ENCODE measurements at places on chromosomes 11 and 22.
A peak's percentile ranks its signal among the peaks of the same experiment; 100 is the strongest.

DNA sequence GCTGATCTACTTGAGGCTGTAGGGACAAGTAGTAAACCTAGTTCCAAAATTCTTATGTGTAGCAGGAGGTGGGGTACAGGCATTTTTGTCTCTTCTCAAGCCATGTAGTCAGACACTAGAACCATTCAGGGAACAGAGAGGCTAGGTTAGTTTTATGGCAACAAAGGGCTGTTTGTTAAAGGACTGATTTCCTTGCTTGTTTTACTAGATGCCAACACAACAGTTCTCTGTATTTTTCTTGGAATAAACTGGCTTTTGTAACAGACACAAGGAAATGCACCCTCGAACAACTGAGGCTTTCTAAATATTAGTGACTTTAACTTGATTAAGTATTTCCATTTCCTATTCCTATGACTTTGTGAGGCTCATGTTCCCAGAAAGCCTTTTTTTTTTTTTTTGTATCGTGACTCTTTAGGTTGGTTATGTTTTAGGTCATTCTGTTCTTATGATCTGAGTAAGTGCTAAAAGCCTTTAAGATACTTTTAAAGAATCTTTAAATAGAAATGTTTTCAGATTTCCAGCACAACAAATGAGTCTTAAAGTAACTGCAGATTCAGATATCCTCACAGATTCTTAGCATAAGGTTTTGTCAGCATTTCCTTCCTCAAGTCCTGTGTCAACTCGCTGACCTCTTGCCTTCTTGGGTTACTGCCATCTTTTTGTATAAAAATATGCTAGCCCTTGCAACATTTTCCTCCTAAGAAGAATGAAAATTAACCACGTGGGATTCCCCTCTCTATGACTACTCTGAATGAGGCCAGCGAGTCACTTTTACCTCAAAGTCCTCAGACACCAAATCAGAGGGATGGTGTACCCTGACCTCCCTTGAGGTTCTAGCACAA, 92.5 kb downstream of the CCDC83 start:
- no peak for DNase-seq
- H3K36me3 ChIP-seq: no peaks in the 10 kb centered on the region
- H3K4me3 ChIP-seq: no peak overlapping the region
- peaks cover 21% of the 10 kb centered on the region for H3K4me1 ChIP-seq

DNA sequence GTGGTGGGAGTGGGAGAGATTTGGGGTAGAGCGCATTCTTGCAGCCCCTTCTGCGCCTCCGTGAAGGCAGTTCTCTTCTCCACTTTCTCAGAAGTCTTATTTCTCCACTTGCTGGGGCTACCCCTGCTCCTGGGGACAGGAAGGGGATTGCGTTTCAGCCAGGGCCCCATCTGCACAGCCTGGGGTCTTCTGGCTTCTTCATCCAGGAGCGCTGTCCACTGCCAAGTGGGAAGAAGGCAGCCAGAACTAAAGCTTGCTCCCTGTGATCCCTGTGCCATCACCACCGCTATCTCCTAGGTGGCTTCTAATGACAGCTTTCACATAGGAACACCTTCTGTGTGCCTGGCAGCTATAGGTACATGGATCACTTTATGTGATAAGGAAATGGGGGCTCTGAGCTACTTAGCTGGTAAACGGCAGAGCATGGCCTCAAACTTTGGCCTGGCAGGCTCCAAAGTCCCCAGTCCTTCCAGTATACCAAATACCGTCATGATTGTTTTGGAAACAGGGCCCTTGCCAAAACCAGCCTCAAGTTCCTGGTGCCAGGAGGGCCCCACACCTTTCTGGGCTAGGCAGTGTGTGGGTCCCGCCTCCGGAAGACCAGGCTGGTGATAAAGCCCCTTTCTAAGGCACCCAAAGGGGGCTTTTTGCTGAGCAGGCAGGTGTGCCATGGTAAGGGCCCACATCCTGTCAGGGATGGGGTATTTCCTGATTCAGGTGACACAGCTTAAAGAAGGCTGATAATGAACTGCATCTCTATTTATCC, 60.4 kb upstream of the PAX6 start:
- H3K27me3 ChIP-seq: no peaks in the 10 kb centered on the region
- H3K36me3 ChIP-seq: no peaks in the 10 kb centered on the region
- no peaks in the 10 kb centered on the region for H3K4me1 ChIP-seq
- H3K4me3 ChIP-seq: no peak overlapping the region
- no peak for DNase-seq
- H3K27ac ChIP-seq: no peak overlapping the region

DNA sequence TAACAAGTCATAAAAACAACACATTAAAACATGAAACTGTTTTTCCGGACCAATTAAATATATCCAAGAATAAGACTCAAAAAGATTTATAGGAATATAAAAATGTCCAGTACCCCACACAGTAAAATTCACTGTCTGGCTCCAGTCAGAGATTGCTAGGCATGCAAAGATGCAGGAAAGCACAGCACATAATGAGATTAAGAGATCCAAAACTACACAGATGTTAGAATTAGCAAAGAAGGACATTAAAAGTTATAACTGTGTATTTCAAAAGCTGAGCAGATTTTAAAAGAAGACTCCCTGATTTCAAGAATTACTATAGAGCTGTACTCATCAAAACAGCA, 13.6 kb downstream of the LRRC75B start:
- H3K4me1 ChIP-seq: peaks cover 51% of the 10 kb centered on the region
- H3K27me3 ChIP-seq: no peaks in the 10 kb centered on the region
- no peaks in the 10 kb centered on the region for H3K36me3 ChIP-seq
- peak overlapping the region; percentile 1 for H3K27ac ChIP-seq
- no peak overlapping the region for H3K4me3 ChIP-seq
- DNase-seq: no peak

GRCh38 chr22:45702981-45703380, 31.3 kb downstream of the ATXN10 start:
- H3K36me3 ChIP-seq: no peaks in the 10 kb centered on the region
- no peak for DNase-seq
- no peaks in the 10 kb centered on the region for H3K4me1 ChIP-seq
- H3K4me3 ChIP-seq: no peak overlapping the region
- H3K27ac ChIP-seq: no peak overlapping the region

GRCh38 chr22:50299785-50300619, 7.4 kb downstream of the PLXNB2 start:
- H3K4me1 ChIP-seq: peaks cover 99% of the 10 kb centered on the region
- no peaks in the 10 kb centered on the region for H3K36me3 ChIP-seq
- peak overlapping the region; percentile 46 for H3K4me3 ChIP-seq
- no peak for DNase-seq
- peak overlapping the region; percentile 90 for H3K27ac ChIP-seq
- H3K27me3 ChIP-seq: no peaks in the 10 kb centered on the region

GRCh38 chr22:19753090-19753842, 7.3 kb upstream of the TBX1 start:
- H3K27me3 ChIP-seq: peaks cover 9% of the 10 kb centered on the region
- no peaks in the 10 kb centered on the region for H3K36me3 ChIP-seq
- H3K4me1 ChIP-seq: peaks cover 29% of the 10 kb centered on the region
- no peak overlapping the region for H3K27ac ChIP-seq
- H3K4me3 ChIP-seq: no peak overlapping the region

GRCh38 chr11:11985954-11986949, 22.2 kb downstream of the DKK3 start:
- H3K4me3 ChIP-seq: no peak overlapping the region
- no peak for DNase-seq
- peak overlapping the region; percentile 2 for H3K27ac ChIP-seq
- no peaks in the 10 kb centered on the region for H3K36me3 ChIP-seq
- no peaks in the 10 kb centered on the region for H3K27me3 ChIP-seq

DNA sequence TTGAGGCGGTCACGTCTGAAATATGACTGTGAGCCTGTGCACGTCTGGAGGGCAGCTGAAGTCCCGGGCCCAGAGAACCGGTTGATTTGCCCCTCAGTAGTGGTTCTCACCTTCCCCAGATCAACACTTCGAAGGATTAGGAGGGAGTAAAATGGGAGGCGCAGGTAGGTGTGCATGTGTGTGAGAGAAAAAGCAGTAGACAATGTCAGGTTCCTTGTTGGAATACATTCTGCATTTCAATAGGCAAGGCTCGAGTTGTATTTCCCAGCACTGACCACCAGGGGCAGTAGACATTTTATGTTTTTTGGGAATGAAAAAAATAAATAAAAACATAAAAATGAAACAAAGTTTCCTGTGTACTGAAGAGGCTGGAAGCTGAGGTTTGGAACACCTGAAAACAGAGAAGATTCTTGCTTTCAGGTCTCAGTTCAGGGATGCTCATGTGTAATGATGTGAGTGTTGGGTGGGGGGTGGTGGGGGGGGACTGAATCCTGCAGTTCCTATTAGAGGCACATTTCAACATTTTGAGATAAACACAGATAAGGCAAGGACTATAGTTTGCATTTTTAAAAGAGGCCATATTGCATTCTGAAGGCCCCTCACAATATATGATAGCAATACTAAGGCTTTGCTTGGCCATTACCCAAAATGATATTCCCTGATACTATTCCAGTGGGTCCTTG, 333.9 kb downstream of the CADM1 start:
- DNase-seq: no peak
- H3K27ac ChIP-seq: no peak overlapping the region
- no peaks in the 10 kb centered on the region for H3K27me3 ChIP-seq
- H3K36me3 ChIP-seq: no peaks in the 10 kb centered on the region
- H3K4me3 ChIP-seq: no peak overlapping the region

GRCh38 chr11:71103266-71103665, 149.1 kb downstream of the SHANK2 start:
- no peaks in the 10 kb centered on the region for H3K4me1 ChIP-seq
- no peak overlapping the region for H3K4me3 ChIP-seq
- H3K27me3 ChIP-seq: no peaks in the 10 kb centered on the region
- H3K36me3 ChIP-seq: no peaks in the 10 kb centered on the region

DNA sequence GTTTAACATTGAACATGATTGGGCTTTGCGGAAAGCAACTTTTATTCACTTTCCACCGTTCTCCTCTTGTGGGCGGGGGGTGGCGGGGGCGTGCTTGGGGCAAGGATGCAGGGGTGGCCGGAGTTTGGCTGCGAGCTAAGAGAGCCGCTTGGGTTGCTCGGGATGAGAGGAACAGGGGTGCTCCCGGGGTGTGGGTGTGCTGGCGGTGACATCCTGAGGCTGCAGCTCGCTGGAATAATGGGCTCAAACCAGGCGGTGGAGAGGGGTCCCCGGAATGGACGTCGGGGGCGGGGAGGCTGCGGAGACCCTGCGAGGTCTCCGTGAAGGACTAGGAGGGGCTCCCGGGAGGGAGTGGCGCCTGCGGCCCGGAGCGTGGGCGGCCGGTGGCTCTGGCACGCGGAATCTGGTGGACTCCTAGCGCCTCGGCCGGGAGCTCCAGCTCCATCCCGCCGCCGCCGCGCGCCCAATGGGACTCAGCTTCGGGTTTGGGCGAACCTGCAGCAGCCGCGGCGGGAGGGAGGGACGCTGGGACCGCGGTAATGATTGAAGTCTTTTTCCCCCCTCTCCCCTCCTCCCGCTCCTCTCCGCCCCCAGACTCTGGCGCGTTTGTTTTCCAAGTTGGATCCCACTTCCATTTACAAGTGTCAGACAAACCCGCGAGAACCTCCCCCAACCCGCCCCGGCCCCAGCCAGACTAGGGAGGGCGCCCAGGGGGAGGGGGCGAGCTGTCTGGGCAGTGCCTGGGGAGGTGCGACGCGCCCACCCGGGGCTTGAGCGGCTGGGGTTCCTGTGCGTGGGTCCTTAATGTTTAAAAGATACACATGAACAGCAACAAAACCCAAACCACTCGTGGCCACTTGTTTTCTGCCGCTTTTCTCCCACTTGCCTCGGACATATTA, 2.0 kb downstream of the FAT3 start:
- peaks cover 24% of the 10 kb centered on the region for H3K4me1 ChIP-seq
- DNase-seq: no peak
- H3K27ac ChIP-seq: peak overlapping the region; percentile 33
- no peaks in the 10 kb centered on the region for H3K27me3 ChIP-seq

DNA sequence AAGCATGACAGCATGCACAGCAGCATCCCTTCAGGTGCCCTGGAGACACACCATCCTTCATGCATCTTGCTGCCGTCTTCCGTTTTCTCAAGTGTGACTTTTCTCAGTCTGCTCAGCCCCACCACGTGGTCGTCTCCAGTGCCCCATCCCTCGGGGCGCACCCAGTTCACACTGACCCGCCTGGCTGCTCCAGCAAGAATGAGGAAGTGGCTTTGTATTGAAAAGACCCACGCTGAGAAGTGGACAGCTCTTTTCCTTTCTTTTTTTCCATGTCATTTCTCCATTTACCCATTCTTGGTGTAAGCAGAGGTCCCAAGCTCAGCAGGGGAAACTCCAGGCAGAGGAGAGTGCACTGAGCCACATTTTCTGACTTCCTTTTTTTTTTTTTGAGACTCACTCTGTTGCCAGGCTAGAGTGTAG, 14.5 kb downstream of the SERPINH1 start:
- H3K27me3 ChIP-seq: no peaks in the 10 kb centered on the region
- H3K4me3 ChIP-seq: no peak overlapping the region

DNA sequence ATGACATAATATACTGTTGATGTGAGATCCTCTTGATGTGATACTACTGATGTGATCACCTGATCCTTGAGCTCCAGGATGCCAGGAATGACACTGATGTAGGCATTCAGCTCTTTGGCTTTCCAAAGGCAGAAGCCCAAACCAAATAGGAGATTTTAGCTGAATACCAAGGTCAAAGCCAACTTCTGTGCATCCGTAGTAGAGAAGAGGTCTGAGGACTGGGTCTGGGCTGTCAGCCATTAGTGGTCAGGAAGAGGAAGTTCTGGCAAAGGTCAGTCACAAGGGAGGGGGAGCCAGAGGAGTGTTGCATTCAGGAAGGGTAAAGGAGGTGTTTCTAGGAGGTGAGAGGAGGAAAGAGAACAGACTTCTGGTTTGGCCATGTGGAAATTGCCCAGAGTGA, 53.4 kb upstream of the PARVG start:
- H3K27me3 ChIP-seq: no peaks in the 10 kb centered on the region
- no peaks in the 10 kb centered on the region for H3K36me3 ChIP-seq
- peaks cover 13% of the 10 kb centered on the region for H3K4me1 ChIP-seq
- no peak for DNase-seq

GRCh38 chr22:47565607-47566006, 803.2 kb downstream of the TBC1D22A start:
- H3K4me1 ChIP-seq: no peaks in the 10 kb centered on the region
- DNase-seq: peak; percentile 54
- H3K4me3 ChIP-seq: no peak overlapping the region
- H3K27ac ChIP-seq: no peak overlapping the region

DNA sequence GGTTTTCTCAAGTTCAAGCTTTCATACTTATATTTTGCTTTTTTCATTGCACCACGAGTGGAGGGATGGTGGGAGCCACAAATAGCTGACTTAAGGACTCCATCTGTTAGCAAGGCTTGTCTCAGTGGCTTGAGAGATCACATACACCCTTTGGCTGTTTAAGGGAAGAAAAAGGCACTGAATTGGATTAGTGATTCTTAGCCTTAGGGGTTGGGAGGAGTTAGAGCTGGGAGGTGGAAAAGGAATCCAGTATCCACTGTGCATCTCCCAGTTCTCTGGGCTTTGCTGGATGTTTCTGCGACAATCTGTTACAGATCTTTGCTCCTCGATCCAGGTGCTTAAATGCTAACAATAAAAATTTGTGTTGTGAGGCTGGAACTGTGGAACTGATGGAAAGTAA, 593.6 kb downstream of the CNTN5 start:
- no peaks in the 10 kb centered on the region for H3K4me1 ChIP-seq
- no peak overlapping the region for H3K27ac ChIP-seq
- no peak overlapping the region for H3K4me3 ChIP-seq
- no peaks in the 10 kb centered on the region for H3K36me3 ChIP-seq
- H3K27me3 ChIP-seq: no peaks in the 10 kb centered on the region
- no peak for DNase-seq

All from vagina (tissue), 2 donors.